ENCODE measurements at places on chromosomes 5 and 9.

DNA sequence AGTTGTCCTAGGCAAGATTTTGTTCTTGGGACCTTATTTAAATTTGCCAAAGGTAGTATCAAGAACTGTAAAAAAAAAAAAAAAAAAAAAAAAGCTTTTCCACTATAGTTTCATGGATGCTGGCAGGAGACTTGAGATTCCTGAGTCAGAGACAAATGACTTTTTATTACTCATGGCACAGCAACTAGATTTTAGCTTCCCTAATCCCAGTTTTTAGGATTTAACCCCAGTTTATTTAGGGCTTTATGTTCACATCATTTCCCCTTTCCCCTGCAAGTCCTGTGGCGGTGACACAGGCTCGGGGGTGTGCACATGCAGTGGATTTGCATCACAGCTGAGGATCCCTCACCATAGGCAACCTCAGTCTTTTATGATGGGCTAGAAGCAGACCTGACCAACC is 144.9 kb downstream of the GOLPH3 start:
- no peak for DNase-seq

GRCh38 chr9:136720251-136720897 is 8.0 kb downstream of the DIPK1B start:
- no peak for DNase-seq

DNA sequence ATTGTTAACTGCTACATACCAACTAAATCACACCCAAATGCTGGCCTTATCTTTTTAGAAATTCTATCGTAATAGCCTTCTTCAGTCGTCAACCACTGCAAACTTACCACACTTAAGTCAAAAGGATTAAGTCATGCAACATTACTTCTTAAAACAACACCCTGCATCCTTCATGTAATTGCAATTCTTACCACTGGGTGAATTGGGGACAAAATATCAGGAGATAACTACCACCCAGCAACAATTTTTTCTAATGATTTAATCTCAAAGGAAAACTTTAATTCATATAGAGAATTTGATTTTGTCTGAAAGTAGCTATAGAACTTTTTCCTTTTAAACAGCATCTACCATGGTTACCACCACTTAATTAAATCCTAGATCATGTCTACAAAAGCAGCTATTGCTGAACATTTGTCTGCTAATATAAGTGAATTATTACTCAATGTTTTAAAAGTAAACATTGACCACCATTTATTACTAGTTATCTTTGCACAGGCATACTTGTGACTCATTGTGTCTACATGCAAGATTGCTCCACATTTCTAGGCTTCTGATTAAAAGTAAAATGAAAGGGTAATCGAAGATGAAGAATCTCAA is 10.5 kb downstream of the MLLT3 start:
- DNase-seq, result no peak

DNA sequence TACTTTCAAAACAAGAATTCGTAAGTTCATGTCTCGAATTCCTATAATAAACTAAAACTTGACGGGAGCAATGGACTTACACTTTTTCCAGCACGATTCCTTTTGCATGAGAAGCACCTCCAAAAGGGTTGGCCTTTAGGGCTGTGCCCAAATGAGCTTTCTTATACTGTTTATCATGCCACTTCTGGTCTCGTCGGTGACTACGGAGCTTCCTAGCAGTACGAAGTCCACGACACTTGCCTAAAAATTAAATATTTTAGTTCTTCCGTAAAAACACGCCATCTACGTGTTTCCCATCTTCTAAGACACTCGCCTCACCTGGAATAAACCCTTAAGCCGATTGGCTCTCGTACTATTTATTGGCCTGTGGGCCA is 554 bp downstream of the RPS23 start:
- no peak for DNase-seq

DNA sequence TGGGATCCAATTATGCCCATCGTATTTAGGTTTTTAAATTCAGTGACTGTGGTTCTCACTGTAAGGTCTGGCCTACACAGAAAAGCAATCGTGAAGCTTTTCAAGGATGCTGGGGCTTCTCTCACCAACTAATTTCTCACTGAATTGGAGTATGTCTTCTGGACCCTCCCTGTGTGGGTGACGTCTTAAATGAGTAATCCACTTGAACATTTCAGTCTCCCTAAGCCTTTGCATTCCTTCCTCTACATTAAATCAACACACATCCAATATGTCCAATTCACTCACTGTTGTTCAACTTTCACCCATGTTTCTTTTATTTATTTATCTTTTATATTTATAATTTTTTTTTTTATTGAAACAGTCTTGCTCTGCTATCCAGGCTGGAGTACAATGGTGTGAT is 12.5 kb upstream of the BTF3 start:
- DNase-seq, result no peak

GRCh38 chr5:146788898-146789297 is 89.7 kb downstream of the PPP2R2B start:
- no peak for DNase-seq

- no peak for DNase-seq
These were observed 31.1 kb downstream of the SEC61B start for GRCh38 chr9:99253134-99253533.

DNA sequence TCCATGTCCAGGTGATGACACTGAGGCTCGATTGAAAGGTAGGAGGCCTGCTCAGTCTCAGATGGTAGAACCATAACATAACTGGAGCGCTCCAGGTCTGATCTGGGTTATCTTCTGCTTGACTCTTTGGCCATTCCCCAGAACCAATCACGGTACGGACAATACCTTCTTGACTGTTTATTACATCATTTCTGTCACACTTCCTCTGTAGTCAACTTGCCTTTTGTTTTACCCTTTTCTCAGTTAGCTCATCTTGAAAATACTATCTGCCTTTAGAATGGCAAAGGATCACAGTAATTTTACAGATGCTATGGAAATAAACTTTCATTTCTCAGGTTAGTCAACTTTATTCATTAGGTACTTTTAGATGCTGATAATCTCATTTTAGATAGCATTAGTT is 22.4 kb downstream of the GLRA1 start:
- no peak for DNase-seq

GRCh38 chr9:18185196-18185595 is 288.8 kb upstream of the ADAMTSL1 start:
- no peak for DNase-seq

GRCh38 chr9:104783588-104783987 is 19.7 kb downstream of the NIPSNAP3B start:
- DNase-seq, result no peak

GRCh38 chr9:36245906-36246305 is 12.3 kb downstream of the GNE start:
- no peak for DNase-seq

DNA sequence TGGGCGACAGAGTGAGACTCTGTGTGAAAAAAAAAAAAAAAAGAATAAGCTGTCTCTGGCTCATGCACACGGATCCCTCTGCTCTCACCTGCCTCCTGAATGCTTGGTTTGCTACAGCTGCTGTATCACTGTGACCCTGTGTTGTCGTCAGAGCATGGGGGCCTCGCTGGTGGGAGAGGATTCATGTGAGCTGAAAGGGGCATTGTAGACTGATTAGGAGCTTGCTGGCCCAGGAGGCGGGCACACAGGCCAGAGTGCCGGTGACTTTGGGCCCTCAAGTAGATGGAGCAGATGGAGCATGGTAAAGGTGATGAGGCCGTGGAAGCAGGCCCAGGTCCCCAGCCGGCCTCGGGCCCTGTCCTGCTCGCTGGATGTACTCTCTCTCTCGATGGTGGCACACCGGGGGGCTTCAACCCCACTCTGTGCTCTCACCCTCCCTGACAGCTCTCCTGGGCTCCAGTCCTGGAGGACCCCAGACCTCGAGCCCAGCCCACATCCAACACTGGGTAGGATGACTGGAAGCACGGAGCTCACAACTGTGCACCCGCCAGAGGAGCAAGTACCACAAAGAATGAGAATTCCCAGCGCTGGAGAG is 7.1 kb downstream of the FLT4 start:
- DNase-seq, result no peak

- no peak for DNase-seq
These were observed 273.7 kb downstream of the SYK start for GRCh38 chr9:91075279-91075678.

DNA sequence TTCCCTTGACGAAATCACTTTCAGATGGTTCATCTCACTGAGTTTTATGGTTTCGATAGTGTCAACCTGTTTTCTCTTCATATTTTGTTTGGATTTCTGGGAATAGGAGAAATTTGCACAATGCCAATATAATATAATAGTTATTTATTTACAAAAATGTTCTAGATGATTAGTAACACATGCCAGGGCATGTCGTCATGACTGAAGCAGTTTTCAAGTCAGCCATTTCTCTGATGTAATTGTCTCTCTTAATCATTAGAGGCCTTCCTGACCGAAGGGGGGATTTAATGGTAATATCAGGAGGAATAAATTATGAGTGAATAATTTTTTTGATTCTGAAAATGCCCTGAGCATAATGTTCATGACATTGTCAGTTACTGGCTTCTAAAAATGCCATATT is 246.5 kb upstream of the ATP10B start:
- no peak for DNase-seq

DNA sequence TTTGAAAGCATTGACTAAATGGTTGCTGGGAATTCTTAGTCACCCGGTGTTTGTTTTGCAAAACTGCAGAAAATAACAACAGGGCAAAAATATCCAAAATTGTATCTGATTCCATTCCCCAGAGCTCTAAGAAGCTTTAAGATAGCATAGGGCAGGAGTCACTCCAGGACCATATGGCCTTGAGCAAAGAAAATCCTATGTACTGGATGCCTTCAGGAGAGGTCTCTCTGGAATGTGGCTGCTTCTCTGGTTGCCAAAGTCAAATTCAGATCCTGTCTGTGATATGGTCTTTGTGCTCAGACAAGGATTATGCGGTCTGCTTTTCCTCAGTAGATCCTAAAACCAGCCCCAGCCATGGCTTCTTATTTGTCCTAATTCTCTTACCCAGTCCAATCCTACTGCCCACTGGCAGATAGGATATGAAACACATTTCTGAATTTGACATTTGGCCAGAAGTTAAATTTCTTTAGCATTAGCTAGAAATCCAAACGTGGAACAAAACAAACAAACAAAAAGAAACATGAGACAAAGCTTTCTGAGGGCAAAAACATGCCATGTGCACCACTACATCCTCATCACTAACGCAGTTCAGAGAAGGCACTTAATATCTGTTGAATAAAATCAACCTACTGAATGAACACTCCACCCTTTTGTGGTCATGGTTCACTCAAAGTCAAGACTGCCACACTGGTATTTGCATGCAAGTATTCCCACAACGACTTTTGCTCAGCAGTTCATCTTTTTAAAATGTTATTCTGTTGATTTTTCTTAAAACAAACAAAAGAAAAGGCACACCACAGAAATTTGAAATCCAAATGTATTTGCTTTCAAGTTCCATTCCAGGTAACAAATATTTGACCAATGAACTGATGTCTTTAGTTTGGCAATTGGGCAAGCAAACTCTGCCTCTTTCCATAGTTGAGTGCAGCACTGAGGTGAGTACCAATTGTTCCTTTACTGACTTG is 165.7 kb downstream of the TRPM6 start:
- no peak for DNase-seq

DNA sequence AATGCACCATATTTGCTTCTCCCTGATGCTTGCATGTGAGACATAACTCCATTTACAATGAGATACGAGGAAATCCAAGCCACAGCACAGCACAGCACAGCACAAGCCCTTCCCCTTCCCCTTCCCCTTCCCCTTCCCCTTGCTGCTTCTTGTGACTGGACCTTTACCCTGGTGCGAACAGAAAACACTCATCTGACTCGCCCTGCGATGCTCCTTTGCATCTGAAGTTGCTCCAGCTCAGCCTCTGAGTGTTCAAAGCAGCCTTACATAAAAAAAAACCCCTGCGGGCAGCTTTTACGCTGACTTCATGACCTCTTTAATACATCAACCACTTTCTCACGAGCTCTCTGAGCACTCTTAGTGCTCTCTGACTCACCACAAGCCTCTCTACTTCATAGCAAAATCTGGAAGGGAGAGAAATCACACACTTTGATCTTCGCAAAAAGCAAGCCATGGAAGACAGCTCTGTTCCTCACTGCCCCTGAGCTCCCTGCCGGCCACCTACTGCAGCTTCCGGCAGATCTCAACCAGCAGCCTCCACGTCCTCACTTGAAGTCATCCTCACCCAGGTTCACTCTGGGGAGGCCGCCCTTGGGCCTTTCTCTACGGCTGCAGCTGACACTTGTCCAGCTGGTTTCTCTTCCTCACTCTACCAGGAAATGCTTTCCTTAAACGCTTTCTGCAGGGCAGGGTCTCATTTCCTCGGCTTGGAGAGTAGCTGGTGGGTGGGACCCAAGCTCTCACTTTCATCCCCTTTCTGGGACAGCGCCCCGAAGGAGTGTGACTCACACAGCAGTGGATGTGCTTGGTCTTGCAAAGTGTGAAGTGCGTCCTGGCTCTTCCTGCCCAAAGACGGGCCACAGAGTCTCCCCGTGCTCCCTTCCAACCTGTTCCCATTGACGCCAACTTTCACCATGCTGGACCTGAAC is 5.3 kb downstream of the SLC34A1 start:
- peak; percentile 83 for DNase-seq

- no peak for DNase-seq
These were observed 308.9 kb downstream of the CWC27 start for GRCh38 chr5:65077653-65078052.

DNA sequence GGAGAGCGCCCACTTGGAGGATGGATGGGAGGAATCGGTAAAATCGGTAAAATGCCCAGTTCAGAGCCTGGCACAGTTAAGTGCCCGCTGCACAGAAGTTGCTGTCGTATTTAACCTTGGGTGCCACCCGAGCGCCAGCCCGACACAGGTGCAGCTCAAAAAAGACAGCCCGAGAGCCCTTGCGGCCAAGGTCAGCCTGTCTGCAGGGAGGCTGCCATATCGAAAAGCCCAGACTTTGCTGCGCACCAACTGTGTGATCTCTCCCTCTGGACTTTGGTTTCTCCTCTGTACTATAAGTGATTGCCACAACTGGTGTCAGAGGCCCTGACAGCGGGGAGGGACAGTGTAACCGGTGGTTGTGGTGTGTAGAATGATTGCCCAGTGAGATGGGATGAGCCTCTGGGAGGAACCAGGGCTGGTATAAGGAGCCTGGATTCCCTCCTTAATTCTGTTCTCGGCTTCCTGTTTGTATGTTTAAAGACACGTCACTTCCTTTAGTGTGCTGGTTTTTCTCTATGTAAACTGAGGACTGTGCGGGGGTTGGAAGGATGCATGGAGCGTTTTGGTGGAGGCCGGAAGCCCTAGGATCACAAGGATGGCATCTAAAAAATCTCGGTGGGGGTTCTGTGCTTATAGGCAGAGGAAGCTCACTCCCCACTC is 792 bp downstream of the NTMT1 start:
- peak; percentile 68 for DNase-seq

GRCh38 chr5:67061511-67061910 is 135.1 kb downstream of the CD180 start:
- no peak for DNase-seq

DNA sequence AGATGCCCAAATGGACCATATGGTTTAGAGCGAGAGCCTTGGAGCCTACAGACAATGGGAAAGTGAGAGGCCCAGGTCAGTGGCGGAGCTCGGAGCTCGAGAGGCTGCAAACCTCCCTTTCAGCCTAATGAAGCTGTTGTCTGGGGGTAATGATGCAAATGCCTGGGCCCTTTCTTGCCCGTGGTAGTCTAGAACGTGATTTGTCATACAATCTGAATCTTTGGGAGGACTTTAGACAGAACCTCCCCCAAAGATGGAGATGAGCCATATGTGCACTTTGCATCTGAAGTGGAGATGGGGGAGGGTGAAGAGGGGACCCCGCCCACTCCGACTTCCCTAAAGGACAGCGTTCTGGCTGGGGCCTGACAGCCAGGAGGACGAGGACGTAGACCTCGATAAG is 10.3 kb upstream of the NEUROG1 start:
- no peak for DNase-seq

GRCh38 chr5:135179308-135179980 is 145.4 kb upstream of the PITX1 start:
- DNase-seq, result no peak

- no peak for DNase-seq
These were observed 2.4 kb upstream of the IL7R start for GRCh38 chr5:35854248-35854647.
